Glutamatergic neuron (in vitro differentiated cells): ENCODE measurements at places on chromosomes 12 and 14. TPM values are rescaled to one million over a fixed set of nuclear protein-coding genes. Genes with fewer than 3 reads are reported as not detected.

Gene STAT2
- total RNA-seq: 74.7 TPM

Gene PRB2
- not detected for total RNA-seq

Gene TAMALIN
- 31.3 TPM for total RNA-seq

Gene NUAK1
- 18.8 TPM for total RNA-seq

Gene USP5
- total RNA-seq: 141 TPM

Gene GLIPR1L1
- not detected for total RNA-seq

Gene ASCL1
- not detected for total RNA-seq

Gene SELPLG
- total RNA-seq: 0.34 TPM

Gene GSG1
- total RNA-seq: not detected

Gene NCKAP5L
- total RNA-seq: 64.3 TPM

Gene EML5
- total RNA-seq: 2.1 TPM

Gene KRT71
- total RNA-seq: not detected

Gene LGR5
- 3.1 TPM for total RNA-seq

Gene KRT72
- total RNA-seq: not detected

Gene KCNH5
- 0.32 TPM for total RNA-seq

Gene PPFIA2
- 31.1 TPM for total RNA-seq

Gene CFAP251
- 2.8 TPM for total RNA-seq

Gene FGF23
- total RNA-seq: not detected

Gene ACVRL1
- total RNA-seq: 0.39 TPM

Gene KLRD1
- total RNA-seq: 0.25 TPM

Gene KLRC3
- not detected for total RNA-seq

Gene GPR162
- total RNA-seq: 145 TPM

Gene ANG
- 1.7 TPM for total RNA-seq

Gene SMIM41
- 0.88 TPM for total RNA-seq

Gene METTL17
- 81.5 TPM for total RNA-seq

Gene SPTLC2
- 33.9 TPM for total RNA-seq

Gene TPPP2
- not detected for total RNA-seq

Gene C12orf42
- total RNA-seq: not detected

Gene DHH
- 1.2 TPM for total RNA-seq

Gene AQP6
- total RNA-seq: 0.37 TPM

Gene SLC39A5
- 0.61 TPM for total RNA-seq

Gene HOXC13
- total RNA-seq: not detected

Gene TAS2R14
- total RNA-seq: 3.3 TPM

Gene RBM23
- total RNA-seq: 70.9 TPM

Gene PDE6H
- total RNA-seq: not detected

Gene KRT83
- not detected for total RNA-seq
